NCI-H2227 treated with DMSO at 0.1 percent for 48 hours (cell line): ENCODE measurements at places on chromosomes 12 and 14.
A peak's percentile ranks its signal among the peaks of the same experiment; 100 is the strongest.

- no peak for DNase-seq
Measured at GRCh38 chr12:117533687-117534086, 172.3 kb upstream of the NOS1 start.

GRCh38 chr12:2347844-2348481, 295.2 kb downstream of the CACNA1C start:
- DNase-seq, result no peak

DNA sequence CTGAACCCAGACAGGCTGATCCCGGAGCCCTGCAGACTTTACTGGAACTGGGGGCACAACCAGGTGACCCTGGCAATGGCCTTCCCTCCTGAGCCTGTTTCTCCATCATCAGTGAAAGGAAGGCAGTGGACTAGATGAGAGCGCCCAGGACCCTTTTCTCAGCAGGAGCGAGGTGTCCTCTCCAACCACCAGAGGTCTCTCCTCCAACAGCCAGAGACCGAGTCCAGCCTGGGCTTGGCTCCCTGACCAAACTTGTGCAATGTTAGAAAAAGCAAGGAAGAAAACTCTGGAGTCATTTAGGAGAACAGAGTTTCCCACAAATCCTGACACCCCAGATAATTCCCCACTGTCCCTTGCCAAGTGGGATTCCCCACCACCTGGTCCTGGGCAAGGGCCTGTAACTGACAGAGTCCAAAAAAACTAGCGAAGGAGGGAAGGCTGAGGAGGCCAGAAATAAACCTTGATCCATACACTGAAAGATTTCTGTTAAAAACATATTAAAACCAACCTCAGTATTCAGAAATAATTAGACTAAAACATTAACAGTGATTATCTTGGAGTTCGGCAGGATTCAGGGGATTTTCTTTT, 9.0 kb downstream of the RPS6KL1 start:
- no peak for DNase-seq

DNA sequence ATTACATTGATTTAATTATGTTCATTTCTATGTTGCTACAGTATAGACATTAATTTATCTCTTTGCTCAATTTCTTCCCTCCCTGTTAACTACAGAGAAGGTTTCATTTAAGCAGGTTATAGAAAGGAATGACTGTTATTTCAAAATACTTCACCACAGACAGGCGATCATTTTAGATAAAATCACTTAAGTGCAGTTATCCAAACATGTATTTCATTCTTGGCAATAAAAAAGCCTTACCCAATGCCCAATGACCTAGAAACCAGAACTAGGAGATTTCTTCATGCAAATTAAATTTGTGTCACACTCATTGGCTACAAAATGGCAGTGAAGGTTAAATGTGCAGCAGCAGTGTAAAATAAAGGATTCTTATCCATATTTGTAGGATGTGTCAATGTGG, 266.4 kb downstream of the KCNH5 start:
- DNase-seq, result no peak

DNA sequence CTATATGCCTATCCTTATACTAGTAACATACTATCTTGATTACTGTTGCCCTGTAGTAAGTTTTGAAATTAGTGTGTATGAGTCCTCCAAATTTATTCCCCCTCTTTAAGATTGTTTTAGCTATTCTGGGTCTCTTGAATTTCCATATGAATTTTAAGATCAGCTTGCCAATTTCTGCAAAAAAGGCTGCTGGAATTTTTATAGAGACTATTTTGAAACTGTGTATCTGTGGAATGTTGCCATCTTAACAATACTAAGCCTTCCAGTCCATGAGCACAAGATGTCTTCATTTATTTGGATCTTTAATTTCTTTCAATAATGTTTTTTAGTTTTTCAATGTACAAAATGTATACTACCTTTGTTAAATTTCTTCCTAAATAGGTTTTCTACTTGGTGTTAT, 79.8 kb upstream of the ETV6 start:
- no peak for DNase-seq

- no peak for DNase-seq
Measured at GRCh38 chr12:28536088-28536487, 345.8 kb downstream of the CCDC91 start.

GRCh38 chr14:53470351-53471043, 317.4 kb upstream of the DDHD1 start:
- DNase-seq, result no peak

GRCh38 chr12:112961536-112961935, 16.8 kb upstream of the OAS2 start:
- no peak for DNase-seq

DNA sequence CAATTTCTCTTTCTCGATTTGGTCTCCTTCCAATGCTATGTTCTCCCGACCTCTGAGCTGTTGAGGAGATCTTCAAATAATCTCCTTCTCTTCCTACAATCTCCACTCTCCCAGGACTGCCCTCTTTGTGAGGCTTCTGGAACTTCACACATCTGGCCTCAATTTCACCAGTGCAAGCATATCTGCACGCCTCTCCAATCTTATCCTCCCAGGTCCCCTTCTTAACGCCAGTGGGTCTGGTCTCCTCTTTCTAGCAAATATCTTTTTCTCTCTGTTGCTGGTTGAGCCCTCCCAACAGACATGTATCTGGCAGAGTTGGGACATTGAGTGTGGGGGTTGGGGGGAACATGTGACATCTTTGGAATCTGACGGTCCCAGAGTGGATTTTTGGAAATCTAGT, 17.9 kb downstream of the RTL1 start:
- DNase-seq, result no peak

- no peak for DNase-seq
Measured at GRCh38 chr12:104694161-104694560, 237.4 kb downstream of the CHST11 start.

- no peak for DNase-seq
Measured at GRCh38 chr12:107783406-107784376, 9.2 kb downstream of the ASCL4 start.

- DNase-seq, result no peak
Measured at GRCh38 chr12:30610718-30611117, 85.0 kb downstream of the IPO8 start.

DNA sequence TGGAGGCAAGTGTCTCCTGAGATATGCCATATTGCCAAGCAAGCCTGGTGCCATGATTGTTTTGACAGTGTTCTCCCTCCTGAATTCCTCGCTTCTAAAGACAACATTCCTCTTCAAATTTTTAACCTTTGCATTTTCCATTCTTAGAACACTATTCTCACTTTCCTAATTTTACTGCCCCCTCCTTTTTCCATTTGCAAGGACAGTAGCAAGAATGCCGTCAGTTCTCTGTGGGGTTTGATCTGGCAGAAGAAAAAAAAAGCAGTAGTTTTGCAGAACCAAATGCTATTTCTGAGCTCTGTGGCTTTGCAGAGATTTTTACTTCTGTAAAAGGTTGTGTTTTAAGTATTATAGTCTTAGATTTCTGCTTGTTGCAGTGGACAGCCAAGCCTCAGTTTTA, 295.2 kb downstream of the NUAK1 start:
- DNase-seq, result no peak

GRCh38 chr14:80587096-80587724, 354.3 kb downstream of the CEP128 start:
- DNase-seq, result no peak

GRCh38 chr12:76026643-76027063, 4.9 kb downstream of the PHLDA1 start:
- DNase-seq, result no peak

GRCh38 chr14:36660736-36661505, 739 bp upstream of the PAX9 start:
- DNase-seq, result no peak

DNA sequence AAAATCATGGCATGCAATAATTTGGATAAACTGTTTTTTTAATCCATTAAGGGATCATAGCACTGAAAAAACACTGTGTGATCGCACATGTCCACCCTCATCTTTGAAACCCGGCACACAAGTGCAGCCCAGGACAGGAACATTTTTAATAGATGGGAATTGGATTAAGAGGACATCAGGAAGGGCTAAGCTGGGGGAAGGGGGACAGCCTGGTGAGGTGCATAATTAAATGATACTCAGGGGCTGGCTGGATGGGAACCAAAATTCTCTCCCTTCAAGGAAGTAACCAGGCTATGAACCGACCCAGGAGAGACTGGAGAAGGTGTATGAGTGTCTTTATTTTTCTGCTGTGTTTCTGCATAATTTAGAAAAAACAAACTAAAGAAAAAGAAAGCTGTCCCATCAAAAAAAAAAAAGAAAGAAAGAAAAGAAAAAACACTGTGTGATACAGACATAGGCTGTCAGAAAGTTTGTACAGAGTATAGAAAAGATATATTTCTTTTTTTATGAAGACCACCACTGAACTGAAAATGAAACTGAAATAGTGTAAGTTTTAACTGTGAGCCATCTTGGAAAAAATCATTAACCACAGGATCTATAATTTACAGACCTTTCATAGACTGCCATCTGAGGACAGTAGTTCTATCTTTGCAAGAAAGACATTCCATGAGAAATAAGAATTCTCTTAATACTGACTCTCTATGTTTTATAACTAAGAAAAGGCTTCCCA, 75.1 kb upstream of the SLC38A4 start:
- no peak for DNase-seq

- no peak for DNase-seq
Measured at GRCh38 chr14:84856751-84857534, 673.0 kb upstream of the FLRT2 start.

GRCh38 chr12:84150201-84150600, 762.4 kb downstream of the SLC6A15 start:
- DNase-seq, result no peak

DNA sequence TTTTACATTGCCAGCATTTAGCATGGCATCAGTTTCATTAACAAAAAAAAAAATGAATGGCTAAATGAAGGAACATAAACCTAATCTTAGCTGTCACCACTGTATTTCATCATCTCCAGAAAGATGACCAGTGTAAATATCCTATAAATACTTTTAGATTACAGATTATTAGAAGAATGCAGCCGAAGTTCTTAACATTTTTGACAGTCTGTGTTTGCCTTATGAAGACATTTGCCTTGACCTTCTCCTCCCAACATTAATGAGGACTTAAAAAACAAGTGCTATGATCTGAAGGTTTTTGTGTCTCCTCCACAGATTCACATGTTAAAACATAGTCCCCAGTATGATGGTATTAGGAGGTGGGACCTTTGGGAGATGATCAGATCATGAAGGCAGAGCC, 253.0 kb downstream of the SNAPC1 start:
- no peak for DNase-seq

DNA sequence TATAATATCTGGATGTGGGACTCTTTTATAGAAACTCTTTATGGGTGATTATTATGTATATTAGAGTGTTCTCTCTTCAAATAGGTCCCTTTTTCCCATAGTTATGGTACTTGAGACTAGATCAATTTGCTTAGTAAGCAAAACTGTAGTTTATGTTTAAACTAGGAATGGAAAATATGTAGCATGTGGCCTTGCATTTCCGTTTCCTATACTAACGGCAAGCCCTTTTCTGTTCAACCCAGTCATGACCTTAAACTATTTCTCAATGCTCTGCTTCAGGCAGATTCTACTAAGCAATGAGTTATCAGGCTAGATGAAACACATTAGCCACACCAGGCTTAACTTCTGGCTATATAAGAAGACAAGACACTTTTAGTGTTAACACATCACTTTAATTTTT, 84.6 kb downstream of the OTOGL start:
- no peak for DNase-seq

- DNase-seq, result no peak
Measured at GRCh38 chr12:95107362-95107761, 33.9 kb upstream of the NR2C1 start.

GRCh38 chr12:86261142-86261541, 5.0 kb upstream of the MGAT4C start:
- DNase-seq, result no peak

- DNase-seq, result no peak
Measured at GRCh38 chr14:47012533-47013280, 361.1 kb upstream of the RPL10L start.

- peak; percentile 85 for DNase-seq
Measured at GRCh38 chr14:103576371-103577024, 13.7 kb downstream of the COA8 start.

- no peak for DNase-seq
Measured at GRCh38 chr14:95535226-95536021, 574 bp downstream of the GLRX5 start.

GRCh38 chr12:55499231-55499630, 7.1 kb downstream of the OR6C68 start:
- DNase-seq, result no peak

GRCh38 chr14:106619606-106620005, 1093.2 kb downstream of the TMEM121 start:
- no peak for DNase-seq

DNA sequence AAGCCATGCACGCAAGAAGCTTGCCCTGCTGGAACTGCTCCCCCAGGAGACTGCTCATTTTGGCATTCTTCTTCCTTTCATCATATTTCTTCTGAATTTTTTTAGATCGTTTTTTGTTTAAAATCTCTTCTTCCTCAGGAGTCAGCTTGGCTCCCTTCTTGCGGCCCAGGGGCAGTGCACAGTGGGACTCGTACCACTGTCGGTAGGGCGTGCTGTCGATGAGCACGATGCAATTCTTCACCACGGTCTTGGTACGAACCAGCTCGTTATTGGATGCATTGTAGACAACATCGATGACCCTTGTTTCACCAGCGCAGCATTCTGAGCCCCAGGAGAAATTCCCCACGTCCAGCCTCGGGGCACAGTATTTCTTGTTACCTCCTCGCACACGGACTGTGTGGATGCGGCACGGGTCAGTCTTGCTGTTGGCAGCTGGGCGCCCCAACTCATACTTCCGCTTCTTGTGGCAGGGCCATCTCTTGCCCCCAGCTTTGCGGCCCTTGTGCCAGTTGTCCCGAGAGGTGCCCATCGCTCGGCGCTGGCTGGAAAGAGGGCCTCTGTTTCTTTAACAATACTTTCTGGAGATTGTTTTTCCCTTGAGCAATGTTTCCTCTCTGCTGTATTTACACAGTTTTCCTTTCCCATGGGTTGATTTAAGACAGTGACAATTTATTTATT, 452.4 kb downstream of the TMEM121 start:
- no peak for DNase-seq

GRCh38 chr12:67650388-67651131, 2.0 kb downstream of the DYRK2 start:
- no peak for DNase-seq

- DNase-seq, result no peak
Measured at GRCh38 chr12:50051101-50051806, 6.1 kb upstream of the ASIC1 start.
